Cardiac atrium fibroblast (primary cell): ENCODE measurements at places on chromosomes 6 and 20. TPM values are rescaled to one million over a fixed set of nuclear protein-coding genes. Genes with fewer than 3 reads are reported as not detected.

Gene MYLK4
- 0.90 and 0.97 TPM in 2 replicates for total RNA-seq

Gene PTK6
- not detected in 2 replicates for total RNA-seq

Gene CD40
- 7.8 and 13.3 TPM in 2 replicates for total RNA-seq

Gene SASH1
- 27.8 and 30.1 TPM in 2 replicates for total RNA-seq

Gene NELFE
- 80.2 and 82.0 TPM in 2 replicates for total RNA-seq

Gene OR5V1
- not detected in 2 replicates for total RNA-seq

Gene TRIM31
- total RNA-seq = not detected in 2 replicates

Gene GPX5
- total RNA-seq = not detected in 2 replicates

Gene LCA5
- total RNA-seq = 3.4 TPM in 2 replicates

Gene RSPO3
- not detected in 2 replicates for total RNA-seq
